ENCODE measurements at places on chromosomes 2 and 18. TPM values are rescaled to one million over a fixed set of nuclear protein-coding genes. Genes with fewer than 3 reads are reported as not detected.

ZNF396 gene
- 0.53 TPM for polyA plus RNA-seq

SLC16A14 gene
- polyA plus RNA-seq, result 0.12 TPM

STAT4 gene
- 80.6 TPM for polyA plus RNA-seq

SLC19A3 gene
- not detected for polyA plus RNA-seq

DNA sequence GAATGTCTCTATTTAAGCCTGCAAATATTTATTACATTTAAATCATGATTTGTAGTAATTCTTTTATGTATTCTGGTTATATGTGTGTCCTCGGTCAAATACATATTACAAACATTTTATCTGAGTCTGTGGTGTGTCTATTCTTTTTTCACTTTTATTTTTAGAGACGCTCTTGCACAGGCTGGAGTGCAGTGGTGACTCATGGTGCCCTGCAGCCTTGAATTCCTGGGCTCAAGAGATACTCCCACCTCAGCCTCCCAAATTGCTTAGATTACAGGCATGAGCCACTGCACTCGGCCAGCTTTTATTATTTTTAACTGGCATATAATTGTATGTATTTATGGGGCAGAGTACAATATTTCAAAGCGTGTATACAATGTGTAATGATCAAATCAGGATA, 47.5 kb downstream of the ARID5A start:
- DNase-seq, result no peak

DNA sequence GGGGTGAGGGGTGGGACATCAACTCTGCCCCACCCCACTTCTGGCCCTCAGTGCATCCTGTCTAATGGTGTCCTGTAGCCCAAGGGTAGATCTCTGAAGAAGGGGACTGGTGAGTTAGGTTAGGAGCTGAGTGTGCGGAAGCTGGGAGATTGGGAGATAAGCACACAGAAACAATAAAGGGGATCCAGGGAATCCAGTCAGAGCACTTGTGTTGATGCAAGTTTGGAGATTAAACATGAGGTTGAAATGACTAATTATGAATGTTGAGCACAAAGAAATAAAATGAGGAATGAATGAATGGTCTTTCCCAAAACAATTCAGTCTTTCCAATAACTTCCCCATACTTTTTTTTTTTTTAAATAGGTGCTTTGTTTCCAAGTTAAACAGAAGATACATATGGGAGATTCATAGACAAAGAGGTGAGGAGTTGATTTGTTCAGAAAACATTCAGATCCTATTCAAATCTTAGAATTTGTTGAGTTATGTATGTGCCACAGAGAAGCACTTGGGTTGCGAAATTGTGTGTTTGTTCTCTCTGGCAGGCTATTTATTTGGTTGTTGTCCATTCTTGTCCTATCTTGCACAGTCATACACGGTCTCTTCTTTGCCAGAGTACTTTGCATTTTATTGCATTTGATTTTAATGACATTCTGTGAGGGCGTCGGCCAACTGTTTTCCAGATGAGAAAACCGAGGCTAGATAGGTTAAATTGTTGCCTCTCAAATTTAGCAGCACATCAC, 31.6 kb upstream of the NABP1 start:
- no peak for DNase-seq

DNA sequence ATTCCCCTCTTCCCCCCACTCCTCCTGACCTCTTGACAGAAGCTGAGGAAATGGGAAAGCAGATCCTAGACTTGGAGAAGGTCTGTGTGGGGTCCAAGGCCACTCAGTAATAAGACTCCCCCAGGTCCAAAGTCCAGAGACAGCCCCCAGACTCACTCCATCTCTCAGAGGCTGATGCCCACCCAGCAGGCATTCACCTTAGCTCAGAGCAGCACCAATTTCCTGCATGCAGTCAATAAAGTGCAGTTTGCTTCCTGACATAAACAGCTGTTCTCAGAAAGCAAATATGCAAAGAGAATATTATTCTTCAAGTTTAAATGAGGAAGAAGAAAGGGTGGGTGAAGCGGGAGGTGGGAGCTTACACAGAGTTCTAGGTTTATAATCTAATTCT, 84.1 kb upstream of the RTN4 start:
- DNase-seq, result peak; percentile 3

DNA sequence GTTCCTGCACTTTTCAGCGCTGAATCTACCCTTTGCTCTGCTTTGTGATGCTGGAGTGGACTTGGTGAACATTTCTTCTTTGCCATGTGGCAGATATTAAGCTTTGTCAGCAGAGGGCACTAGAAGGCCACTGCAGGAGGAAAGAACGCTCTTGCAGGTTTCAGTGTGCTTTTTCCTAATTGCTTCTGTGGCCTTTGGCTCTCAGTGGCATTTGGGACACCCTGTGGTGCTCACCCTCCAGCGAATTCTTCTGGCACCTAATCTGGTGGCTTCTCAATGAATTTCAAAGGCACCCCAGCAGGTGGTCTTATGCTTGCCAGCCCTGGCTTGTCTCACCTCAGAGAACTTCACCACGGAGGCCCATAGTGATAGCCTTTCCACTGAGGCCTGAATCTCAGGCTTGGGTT, 146.7 kb downstream of the MYO3B start:
- peak; percentile 25 for DNase-seq

DNA sequence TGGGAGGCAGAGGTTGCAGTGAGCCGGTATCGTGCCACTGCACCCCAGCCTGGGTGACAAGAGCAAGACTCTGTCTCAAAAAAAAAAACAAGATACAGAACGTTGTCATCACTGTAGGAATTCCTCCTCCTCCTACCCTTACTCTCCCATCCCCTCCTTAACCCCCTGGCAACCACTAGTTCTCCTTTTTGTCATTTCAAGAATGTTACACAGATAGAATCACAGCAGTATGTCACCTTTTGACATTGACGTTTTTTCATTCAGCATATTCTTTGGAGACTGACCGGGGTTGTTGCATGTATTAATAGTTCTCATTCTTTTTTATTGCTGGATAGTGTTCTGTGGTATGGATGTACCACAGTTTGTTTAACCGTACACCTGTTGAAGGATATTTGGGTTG, 32.4 kb downstream of the TTLL4 start:
- DNase-seq, result no peak

- DNase-seq, result no peak
These were observed 2.5 kb upstream of the UGT1A7 start for GRCh38 chr2:233679196-233679595.

Data from immature natural killer cell (primary cell).